ENCODE measurements at places on chromosomes 7 and 10. TPM values are rescaled to one million over a fixed set of nuclear protein-coding genes. Genes with fewer than 3 reads are reported as not detected.

ELMO1 gene
- 24.5 TPM for total RNA-seq

DNA sequence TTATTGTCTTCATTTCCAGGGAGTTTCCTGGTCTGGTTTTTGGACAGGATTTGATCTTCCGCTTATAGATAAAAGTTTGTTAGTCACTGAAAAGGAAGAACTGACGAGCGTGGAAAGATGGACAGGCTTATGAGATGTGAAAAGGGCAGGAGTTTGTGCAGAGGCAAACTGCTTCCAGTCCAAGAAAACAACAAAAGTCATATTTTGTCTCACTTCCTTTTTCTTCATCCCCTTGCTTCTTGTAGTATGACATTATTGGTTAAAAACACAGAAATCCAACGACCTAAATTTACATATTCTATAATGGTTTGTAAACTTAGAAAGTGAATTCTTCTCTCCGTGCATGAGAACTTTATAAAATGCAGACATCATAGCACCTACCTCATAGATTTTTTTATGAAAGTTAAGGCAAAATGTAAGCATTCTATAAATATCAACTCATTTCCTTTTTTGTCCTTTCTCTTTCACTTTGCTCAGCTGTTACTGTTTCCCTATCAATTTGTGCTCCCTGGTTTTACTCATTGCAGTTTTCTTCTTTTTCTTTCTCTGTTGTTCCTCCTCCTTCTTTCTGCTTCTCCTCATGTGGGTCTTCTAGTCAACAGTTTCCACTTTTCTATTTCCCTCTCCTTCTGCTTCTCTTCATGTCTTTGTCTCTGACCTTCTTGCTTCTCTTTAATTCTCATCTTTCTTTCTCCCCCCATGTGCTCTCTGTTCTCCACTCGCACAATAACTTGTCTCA lies 370.2 kb downstream of the ARL4A start:
- DNase-seq = no peak
- H3K4me3 ChIP-seq = no peak overlapping the region
- no peak overlapping the region for H3K27ac ChIP-seq
- H3K36me3 ChIP-seq = no peaks in the 10 kb centered on the region
- no peaks in the 10 kb centered on the region for H3K4me1 ChIP-seq
- H3K27me3 ChIP-seq = no peaks in the 10 kb centered on the region

- no peak overlapping the region for H3K27ac ChIP-seq
- no peaks in the 10 kb centered on the region for H3K36me3 ChIP-seq
- no peak for DNase-seq
- H3K4me1 ChIP-seq = no peaks in the 10 kb centered on the region
- no peaks in the 10 kb centered on the region for H3K27me3 ChIP-seq
Measured at GRCh38 chr10:23158370-23158769, 33.7 kb upstream of the PTF1A start.

- H3K4me3 ChIP-seq = no peak overlapping the region
- H3K36me3 ChIP-seq = no peaks in the 10 kb centered on the region
- no peak overlapping the region for H3K27ac ChIP-seq
- no peaks in the 10 kb centered on the region for H3K4me1 ChIP-seq
- no peak for DNase-seq
Measured at GRCh38 chr10:3790272-3790671, 5.3 kb upstream of the KLF6 start.

CDCA7L gene
- total RNA-seq = 6.0 TPM

PSMA2 gene
- total RNA-seq = 76.1 TPM

GRCh38 chr10:32244421-32245207 lies 102.3 kb downstream of the EPC1 start:
- DNase-seq = no peak
- H3K27me3 ChIP-seq = no peaks in the 10 kb centered on the region
- no peaks in the 10 kb centered on the region for H3K36me3 ChIP-seq
- no peaks in the 10 kb centered on the region for H3K4me1 ChIP-seq
- H3K27ac ChIP-seq = no peak overlapping the region

GRCh38 chr10:130894471-130894870 lies 417.1 kb downstream of the TCERG1L start:
- H3K27ac ChIP-seq = no peak overlapping the region
- no peaks in the 10 kb centered on the region for H3K36me3 ChIP-seq
- no peaks in the 10 kb centered on the region for H3K27me3 ChIP-seq
- H3K4me3 ChIP-seq = no peak overlapping the region
- H3K4me1 ChIP-seq = no peaks in the 10 kb centered on the region

COL1A2 gene
- total RNA-seq = 32.3 TPM

DNA sequence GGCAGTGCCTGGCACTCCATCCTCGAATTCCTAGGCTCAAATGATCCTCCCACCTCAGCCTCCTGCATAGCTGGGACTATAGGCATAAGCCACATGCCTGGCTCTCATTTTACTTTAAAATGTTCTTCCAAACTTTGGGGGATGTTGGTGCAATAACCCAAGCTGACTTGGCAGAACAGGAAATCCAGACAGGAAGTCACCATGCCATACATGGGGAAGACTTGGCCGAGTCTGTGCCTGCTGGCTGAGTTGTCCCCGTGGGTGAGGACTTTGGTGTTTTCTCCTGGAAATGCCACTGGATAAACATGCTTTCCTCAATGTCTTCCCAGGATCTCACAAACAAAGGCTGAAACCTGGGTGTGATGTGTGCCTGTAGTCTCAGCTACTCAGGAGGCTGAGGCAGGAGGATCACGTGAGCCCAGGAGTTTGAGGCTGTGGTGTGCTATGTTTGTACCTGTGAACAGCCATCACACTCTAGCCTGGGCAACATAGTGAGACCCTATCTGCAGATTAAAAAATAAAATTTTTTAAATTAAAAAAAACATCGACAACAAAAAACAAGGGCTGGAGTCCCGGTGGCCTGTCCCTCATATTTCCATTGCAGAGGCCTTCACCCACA lies 19.8 kb downstream of the HKDC1 start:
- H3K27ac ChIP-seq = no peak overlapping the region
- DNase-seq = no peak
- no peaks in the 10 kb centered on the region for H3K27me3 ChIP-seq
- H3K4me1 ChIP-seq = no peaks in the 10 kb centered on the region
